Transverse colon (tissue), 4 donors: ENCODE measurements at places on chromosomes 5 and 9. TPM values are rescaled to one million over a fixed set of nuclear protein-coding genes. Genes with fewer than 3 reads are reported as not detected.
A peak's percentile ranks its signal among the peaks of the same experiment; 100 is the strongest.

DNA sequence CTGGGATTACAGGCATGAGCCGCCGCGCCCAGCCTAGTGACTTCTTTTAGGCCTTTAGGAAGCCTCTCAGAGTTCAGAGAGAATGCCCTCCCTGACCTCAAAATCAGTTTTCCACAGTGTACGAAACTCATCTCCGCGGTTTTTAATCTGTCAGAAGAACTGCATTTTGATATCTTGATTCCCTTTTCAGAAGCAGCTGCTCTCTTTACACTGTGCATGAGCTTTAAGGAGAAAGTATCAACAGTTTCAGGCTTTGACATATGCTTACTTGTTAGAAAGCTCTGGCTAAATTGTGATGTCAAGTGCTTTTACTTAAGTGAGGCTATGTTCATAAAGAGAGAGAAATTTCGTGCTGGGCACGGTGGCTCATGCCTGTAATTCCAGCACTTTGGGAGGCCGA lies 74.6 kb downstream of the USP20 start:
- H3K27ac ChIP-seq, result no peak overlapping the region
- no peak overlapping the region for H3K4me3 ChIP-seq
- DNase-seq, result no peak
- H3K4me1 ChIP-seq, result no peaks in the 10 kb centered on the region
- no peaks in the 10 kb centered on the region for H3K27me3 ChIP-seq
- peaks cover 28% of the 10 kb centered on the region for H3K36me3 ChIP-seq

Gene TRPM6
- 51.8 TPM for total RNA-seq

- peak; percentile 49 for DNase-seq
- peaks cover 37% of the 10 kb centered on the region for H3K4me1 ChIP-seq
- peak overlapping the region; percentile 15 for H3K27ac ChIP-seq
- no peak overlapping the region for H3K4me3 ChIP-seq
These were observed 23.9 kb downstream of the TPPP start for GRCh38 chr5:669111-669841.

DNA sequence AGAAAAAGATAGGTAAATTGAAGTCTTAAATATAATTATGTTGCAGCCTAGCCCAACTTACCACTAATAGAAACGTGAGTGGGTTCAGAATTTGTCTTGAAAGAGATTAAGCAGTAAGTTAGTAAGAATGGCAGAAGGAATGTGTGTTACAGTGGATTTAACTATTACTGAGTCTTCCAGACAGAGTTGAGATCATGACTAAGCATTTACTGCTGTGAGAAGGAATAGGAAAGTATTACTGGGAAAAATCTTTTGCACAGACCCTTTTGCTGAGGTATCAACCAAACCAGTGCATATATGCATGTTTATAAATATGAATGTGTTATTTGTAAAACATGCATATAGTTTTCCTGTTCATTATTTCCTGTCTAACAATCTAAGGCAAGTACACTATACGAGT lies 112.8 kb upstream of the EFNA5 start:
- DNase-seq, result no peak
- H3K36me3 ChIP-seq, result no peaks in the 10 kb centered on the region
- no peaks in the 10 kb centered on the region for H3K4me1 ChIP-seq
- no peak overlapping the region for H3K4me3 ChIP-seq
- no peaks in the 10 kb centered on the region for H3K27me3 ChIP-seq
- no peak overlapping the region for H3K27ac ChIP-seq

GRCh38 chr9:77392328-77392727 lies 215.0 kb downstream of the VPS13A start:
- H3K27ac ChIP-seq, result no peak overlapping the region
- peaks cover 3% of the 10 kb centered on the region for H3K36me3 ChIP-seq
- peak; percentile 15 for DNase-seq
- no peak overlapping the region for H3K4me3 ChIP-seq
- H3K4me1 ChIP-seq, result no peaks in the 10 kb centered on the region
- H3K27me3 ChIP-seq, result no peaks in the 10 kb centered on the region

GRCh38 chr9:106828965-106829364 lies 34.0 kb upstream of the ZNF462 start:
- no peak for DNase-seq
- H3K4me3 ChIP-seq, result no peak overlapping the region
- no peak overlapping the region for H3K27ac ChIP-seq
- H3K36me3 ChIP-seq, result no peaks in the 10 kb centered on the region
- H3K4me1 ChIP-seq, result peaks cover 18% of the 10 kb centered on the region

Gene ECM2
- total RNA-seq, result 2.5 TPM

GRCh38 chr9:6667633-6668280 lies 22.2 kb upstream of the GLDC start:
- no peaks in the 10 kb centered on the region for H3K27me3 ChIP-seq
- DNase-seq, result no peak
- H3K4me3 ChIP-seq, result no peak overlapping the region
- peaks cover 3% of the 10 kb centered on the region for H3K4me1 ChIP-seq
- H3K36me3 ChIP-seq, result no peaks in the 10 kb centered on the region
- H3K27ac ChIP-seq, result no peak overlapping the region

- no peak overlapping the region for H3K27ac ChIP-seq
- no peak overlapping the region for H3K4me3 ChIP-seq
- DNase-seq, result no peak
- no peaks in the 10 kb centered on the region for H3K27me3 ChIP-seq
These were observed 240.1 kb upstream of the GRAMD2B start for GRCh38 chr5:126182971-126183695.

Gene GMCL2
- not detected for total RNA-seq

Gene LAMC3
- 0.82 TPM for total RNA-seq

DNA sequence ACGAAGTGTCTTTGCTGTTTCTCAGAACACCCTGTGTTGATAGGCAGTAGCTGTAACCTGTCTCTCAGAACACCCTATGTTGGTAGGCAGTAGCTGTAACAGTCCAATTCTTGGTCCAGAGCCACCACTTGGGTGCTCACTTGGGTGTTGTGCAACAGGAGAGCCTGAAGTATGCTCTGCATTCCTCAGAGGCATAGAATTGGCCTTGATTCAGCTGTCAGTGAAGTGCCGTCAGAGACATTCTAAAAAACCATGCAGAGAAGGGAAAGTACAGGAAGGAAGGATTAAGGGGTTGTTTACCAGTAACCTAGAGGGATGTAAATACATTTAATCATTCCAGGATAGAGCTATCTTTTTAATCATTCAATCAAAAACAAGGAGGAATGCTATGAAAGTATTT lies 231.2 kb downstream of the ARRDC3 start:
- H3K4me3 ChIP-seq, result no peak overlapping the region
- peak; percentile 25 for DNase-seq
- peaks cover 7% of the 10 kb centered on the region for H3K4me1 ChIP-seq
- H3K36me3 ChIP-seq, result no peaks in the 10 kb centered on the region
- no peak overlapping the region for H3K27ac ChIP-seq

GRCh38 chr9:82354279-82354659 lies 365.7 kb downstream of the SPATA31D1 start:
- no peak overlapping the region for H3K27ac ChIP-seq
- H3K27me3 ChIP-seq, result no peaks in the 10 kb centered on the region
- no peak overlapping the region for H3K4me3 ChIP-seq
- no peaks in the 10 kb centered on the region for H3K36me3 ChIP-seq

DNA sequence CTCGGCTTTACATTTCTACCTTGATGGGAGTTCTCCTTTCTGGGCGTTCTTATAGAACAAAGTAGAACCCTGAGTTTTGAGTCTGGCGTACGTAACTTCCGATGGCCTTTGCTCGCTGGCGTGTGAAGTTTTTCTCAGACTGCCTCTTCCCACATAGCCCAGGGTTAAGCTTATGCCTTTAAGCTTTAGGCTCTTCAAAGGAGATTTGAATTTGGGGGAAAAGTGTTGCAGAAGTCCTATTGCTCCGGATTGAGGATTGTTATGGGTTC lies 13.7 kb upstream of the FBP2 start:
- H3K27me3 ChIP-seq, result no peaks in the 10 kb centered on the region
- DNase-seq, result no peak
- peaks cover 29% of the 10 kb centered on the region for H3K4me1 ChIP-seq
- H3K36me3 ChIP-seq, result no peaks in the 10 kb centered on the region
